ENCODE measurements at places on chromosomes 2 and 18.

DNA sequence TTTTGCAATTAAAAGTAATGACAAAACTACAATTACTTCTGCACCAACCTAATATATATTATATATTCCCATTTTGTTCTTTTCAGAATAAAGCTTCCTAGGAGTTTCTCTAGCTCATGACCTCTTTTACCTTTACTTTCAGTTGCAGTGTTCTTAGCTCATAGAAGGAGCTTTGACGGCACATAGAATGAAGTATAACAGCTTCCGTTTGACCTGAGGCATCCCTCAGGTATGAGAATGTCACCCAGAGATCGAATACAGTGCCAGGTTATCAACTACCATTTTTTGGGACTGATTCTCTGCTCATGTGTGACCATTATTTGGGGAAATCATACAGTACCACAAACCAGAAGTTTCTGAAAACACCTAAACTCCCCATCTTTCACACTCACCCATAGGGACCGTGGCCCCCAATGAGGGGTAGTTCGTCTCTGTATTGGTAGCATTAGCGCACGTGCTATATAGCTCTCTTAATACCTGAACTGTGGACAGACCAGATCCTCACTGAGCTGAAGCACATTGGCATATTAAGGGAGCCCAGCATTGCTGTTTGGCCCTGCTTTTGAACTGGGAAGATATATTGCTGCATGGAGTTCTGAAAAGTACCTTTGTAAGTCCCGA is 123.0 kb downstream of the SPTBN1 start:
- DNase-seq = no peak

- DNase-seq = no peak
These were observed 3.3 kb downstream of the G6PC2 start for GRCh38 chr2:168904358-168904757.

DNA sequence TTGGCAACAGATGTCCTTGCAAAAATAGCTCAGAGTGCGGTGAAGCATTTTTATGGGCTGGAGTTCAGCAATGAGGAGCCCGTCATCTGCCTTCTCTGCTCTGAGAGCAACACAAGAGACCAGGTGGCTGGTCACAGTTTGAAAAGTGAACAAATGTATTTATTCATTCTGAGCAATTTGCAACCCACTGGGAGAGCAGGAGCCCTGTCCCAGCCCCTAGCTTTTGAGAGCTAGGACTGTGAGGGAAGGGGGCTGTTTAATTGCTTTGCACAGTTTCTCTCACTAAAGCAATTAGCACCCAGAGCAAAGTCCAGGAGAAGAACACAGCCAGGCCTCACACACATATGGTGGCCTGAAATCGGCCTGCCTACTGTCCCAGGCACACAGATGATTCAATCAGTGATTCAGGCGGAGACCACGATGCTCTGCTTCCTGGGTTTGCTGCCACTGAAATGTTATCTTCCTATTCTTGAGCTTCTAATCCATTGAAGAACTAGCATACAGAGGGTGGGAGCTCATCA is 646.1 kb upstream of the ACVR2A start:
- no peak for DNase-seq

DNA sequence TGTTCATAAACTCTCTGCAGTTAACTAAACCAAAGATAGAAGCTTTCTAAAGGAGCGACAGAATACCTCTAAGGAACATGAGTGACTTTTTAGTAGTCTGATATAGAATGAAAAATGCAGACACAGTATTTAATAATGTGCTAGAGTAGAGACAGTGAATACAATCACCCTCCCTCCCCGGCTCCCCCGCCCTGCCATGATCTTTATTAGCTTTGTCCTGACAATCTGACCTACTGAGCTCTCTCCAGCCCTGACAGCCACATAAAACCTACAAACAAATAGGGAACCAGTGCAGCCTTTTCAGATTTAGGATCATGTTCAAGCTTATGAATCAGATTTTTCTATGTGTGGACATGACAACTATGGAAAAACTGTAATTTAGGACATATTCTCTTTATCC is 777.6 kb upstream of the FANCL start:
- DNase-seq = no peak
